ENCODE measurements at places on chromosomes 13 and 19. TPM values are rescaled to one million over a fixed set of nuclear protein-coding genes. Genes with fewer than 3 reads are reported as not detected.

- no peak for DNase-seq
These were observed 123.7 kb downstream of the CACNA1A start for GRCh38 chr19:13382633-13382938.

GRCh38 chr19:10677751-10678150 lies 23.5 kb upstream of the QTRT1 start:
- DNase-seq: no peak

DNA sequence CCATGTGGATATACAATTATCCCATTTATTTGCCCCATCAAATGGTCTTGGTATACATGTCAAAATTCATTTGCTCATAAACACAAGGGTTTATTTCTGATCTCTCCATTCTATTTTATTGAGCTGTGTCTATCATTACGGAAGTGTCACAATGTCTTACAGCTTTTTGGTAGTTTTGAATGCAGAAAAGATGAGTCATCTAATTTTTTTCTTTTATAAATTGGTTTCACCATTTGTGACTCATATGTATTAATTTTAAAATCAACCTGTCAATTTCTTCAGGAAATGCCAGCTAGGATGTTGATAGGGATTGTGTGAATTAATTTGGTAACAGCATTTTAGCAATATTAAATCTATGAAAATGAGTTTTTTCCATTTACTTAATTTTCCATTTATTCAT lies 2549.4 kb downstream of the PCDH9 start:
- DNase-seq: no peak

DNA sequence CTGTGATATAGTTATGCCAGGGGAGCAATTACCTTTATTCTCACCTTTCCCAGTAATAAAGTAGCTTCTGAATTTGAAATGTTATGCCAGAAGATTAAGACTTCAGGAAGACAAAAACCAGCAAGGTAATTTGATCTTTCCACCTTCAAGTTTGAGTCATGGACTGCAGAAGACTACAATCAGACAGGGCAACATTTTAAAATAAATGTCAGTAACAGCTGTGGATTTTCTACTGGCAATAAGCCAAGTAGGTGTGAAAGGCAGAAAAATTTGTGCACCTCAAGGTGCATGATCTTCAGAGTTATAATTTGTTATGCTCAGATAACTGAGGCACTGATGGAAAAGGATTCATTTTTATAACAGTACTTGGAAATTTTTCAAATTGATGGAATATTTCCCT lies 54.9 kb downstream of the SLITRK1 start:
- no peak for DNase-seq

- DNase-seq: peak; percentile 47
These were observed 77.2 kb upstream of the ARHGEF7 start for GRCh38 chr13:111037927-111038326.

- DNase-seq: no peak
These were observed 8.0 kb upstream of the BAX start for GRCh38 chr19:48946463-48947257.

DNA sequence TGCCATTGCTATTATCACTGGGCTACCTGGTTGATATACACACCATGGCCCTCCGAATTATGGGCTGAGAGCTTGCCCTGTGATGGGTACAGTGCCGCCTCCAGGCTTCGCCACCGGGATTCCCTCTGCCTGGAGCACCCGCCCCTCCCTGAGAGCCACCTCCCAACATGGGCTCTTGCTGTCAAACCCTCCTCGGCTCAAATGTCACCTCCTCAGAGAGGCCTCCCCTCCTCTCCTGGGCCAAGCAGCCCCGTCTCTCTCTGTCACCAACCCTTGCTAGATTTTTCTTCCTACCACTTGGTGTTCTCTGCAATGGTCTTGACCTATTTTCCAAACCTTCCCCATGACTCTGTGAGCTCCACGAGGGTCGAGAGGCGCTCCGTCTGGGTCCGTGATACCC lies 12.2 kb upstream of the TLE2 start:
- DNase-seq: no peak

DNA sequence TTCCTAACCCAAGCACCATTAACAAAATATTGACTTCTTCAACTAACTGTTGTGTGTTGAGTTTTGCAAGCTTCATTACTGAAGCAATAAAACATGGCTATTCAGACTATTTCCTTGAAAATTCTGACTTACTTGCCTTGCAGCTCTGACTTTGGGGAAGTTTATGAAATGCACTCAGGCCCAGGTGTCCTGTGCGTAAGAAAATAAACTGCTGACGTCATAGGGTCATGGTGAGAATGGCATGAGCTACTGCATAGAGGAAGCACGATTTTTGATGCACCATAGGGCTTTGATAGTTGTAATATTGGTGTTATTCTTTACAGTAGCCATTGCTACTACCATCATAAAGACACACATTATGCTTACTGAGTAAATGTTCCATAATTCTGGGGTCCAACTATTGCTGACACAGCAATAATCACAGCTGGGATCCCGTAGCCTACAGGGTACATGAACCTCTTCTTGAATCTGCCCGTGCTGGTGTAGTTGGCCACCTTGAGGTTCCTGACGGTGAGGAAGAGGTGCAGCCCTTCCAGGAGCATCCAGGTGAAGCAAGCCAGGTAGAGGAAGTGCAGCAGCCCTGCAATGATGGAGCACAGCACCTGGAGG lies 57.9 kb downstream of the MBD3L2B start:
- no peak for DNase-seq

DNA sequence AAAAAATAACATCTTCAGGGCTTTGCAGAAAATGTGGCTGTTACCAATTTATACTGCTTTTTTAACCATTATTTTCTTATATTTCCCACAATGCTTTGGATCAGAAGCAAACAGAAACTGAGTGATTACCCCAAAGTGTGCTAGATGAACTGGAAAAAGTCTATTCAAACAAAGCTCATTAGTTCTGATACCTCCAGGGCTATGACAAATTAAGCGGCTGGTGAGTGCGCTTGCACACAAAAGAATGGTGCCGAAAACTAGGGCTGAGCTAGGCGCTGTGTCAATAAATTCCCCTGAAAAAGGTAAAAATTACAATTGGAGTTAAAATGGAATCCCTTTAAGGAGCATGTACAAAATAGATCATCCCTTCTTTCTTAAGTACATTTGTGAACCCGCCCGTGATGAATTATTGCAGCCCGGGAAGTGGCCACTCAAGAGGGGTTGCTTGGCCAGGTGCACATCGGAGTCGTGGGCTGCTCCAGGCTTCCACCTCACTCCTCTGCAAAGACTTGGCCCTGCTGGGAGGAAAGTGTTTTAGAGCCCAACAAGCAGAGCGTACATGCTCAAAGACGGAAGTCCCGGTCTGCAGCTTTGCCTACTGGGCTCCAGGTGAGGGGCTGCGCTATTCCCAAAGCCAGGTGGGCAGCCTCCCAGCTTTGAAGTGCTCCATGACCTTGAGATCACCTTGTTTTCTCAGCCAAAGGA lies 164.0 kb upstream of the ZNF507 start:
- DNase-seq: no peak

- DNase-seq: no peak
These were observed 7.5 kb upstream of the SLC39A3 start for GRCh38 chr19:2747349-2747748.

DNA sequence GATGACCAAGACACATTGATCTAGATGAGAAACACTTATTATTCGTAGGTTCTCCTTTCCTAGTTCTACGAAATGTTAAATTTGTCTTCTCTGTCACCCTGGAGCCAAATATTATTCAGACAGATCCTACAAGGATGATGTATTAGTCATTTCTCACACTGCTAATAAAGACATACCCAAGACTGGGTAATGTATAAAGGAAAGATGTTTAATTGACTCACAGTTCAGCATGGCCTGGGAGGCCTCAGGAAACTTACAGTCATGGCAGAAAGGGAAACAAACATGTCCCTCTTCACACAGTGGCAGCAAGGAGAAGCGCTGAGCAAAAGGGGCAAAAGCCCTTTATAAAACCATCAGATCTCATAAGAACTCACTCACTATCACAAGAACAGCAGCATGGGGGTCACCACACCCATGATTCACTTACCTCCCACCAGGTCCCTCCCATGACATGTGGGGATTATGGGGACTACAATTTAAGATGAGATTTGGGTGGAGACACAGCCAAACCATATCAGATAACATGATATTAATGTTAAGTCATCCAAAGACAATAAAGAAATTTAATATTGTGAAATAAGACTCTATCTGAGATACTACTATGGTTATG lies 1248.8 kb upstream of the SLC10A2 start:
- DNase-seq: no peak

GRCh38 chr19:35124098-35125060 lies 8.8 kb downstream of the FXYD3 start:
- DNase-seq: peak; percentile 96

- DNase-seq: no peak
These were observed 72.0 kb upstream of the SERP2 start for GRCh38 chr13:44301639-44302015.

DNA sequence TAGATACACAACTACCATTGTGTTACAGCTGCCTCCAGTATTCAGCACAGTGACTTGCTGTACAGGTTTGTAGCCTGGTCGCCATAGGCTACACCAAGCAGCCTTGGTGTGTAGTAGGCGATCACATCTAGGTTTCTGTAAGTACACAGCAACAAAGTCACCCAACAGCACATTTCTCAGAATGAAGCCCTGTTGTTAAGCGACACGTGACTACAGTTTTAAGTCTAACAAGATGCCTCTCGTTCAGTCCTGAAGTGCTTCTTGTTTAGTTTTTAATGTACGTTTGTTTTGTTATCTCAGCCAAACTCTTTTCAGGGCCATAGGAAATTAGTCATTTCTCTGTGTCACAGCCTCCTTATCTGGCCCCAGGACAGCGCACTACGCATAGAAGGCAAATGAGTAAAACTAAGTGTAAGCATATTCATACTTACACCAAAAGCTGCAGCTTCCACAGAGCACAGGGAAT lies 50.0 kb upstream of the GPR183 start:
- no peak for DNase-seq

GRCh38 chr13:67763384-67763783 lies 533.2 kb upstream of the PCDH9 start:
- no peak for DNase-seq

- no peak for DNase-seq
These were observed 54.3 kb downstream of the MTMR6 start for GRCh38 chr13:25232937-25233515.

GRCh38 chr13:45511310-45512097 lies 46.8 kb downstream of the COG3 start:
- DNase-seq: no peak

GRCh38 chr13:108346376-108346775 lies 76.9 kb downstream of the TNFSF13B start:
- no peak for DNase-seq

The CC2D1A gene
- total RNA-seq: 16.1 TPM

The CBY2 gene
- total RNA-seq: not detected

The GFY gene
- not detected for total RNA-seq

The TMIGD2 gene
- total RNA-seq: 0.28 TPM

The NCAN gene
- not detected for total RNA-seq

The MBD3L2 gene
- total RNA-seq: not detected

The ZNF729 gene
- not detected for total RNA-seq

Data from right atrium auricular region (tissue), 2 donors.